ENCODE measurements at places on chromosomes 13 and 19.

DNA sequence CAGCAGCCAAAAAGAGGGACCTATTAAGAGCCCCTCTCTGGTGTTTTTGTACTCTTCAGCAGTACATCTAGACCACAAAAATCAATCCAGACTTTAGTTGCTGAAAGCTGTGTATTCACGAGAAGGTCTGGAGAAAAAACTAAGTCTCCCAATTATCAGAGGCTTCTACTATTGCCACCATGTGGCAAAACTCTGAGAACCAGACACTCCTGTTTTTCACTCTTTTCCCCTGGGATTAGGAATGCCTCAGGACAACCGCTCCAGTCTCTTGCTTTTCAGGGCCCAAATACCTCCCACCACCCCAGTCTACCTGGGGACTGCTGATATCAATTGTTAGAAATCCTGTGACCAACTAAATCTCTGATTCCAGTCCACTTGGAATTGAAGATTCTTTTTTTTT lies 30.1 kb upstream of the OBI1 start:
- DNase-seq = no peak

DNA sequence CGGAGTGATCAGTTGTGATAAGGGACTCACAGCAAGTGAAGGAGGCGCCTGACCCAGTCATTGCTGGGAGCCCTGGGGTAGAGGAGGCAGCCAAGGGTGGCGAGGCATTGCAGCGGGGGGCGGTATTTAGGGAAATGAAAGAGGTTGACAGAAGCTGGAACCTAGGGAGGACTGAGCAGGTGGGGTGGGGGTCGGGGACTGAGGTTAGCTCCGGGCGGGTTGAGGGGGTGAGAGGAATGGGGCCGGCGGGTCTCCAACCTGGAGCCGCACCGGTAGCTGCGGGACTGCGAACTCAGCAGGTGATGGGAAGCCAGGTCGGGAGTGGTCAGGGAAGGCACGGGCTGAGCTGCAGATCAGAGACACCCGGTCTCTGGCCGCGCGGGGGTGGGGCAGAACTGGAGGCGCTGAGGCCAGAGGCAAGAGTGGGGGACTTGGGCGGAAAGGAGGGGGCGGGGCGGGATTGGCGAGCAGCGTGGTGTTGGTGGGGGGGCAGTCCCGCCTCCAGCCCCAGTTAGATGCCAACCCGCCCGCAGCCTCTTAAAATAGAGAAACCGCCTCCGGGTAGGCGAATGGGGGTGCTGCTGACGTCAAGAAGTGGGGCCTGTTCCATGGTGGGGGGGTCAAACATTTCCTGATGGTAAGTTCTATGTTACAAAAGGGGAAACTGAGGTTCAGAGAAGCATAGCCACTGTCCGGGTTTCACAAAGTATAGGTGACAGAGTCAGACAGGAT lies 1.5 kb downstream of the MAST3 start:
- DNase-seq = no peak

DNA sequence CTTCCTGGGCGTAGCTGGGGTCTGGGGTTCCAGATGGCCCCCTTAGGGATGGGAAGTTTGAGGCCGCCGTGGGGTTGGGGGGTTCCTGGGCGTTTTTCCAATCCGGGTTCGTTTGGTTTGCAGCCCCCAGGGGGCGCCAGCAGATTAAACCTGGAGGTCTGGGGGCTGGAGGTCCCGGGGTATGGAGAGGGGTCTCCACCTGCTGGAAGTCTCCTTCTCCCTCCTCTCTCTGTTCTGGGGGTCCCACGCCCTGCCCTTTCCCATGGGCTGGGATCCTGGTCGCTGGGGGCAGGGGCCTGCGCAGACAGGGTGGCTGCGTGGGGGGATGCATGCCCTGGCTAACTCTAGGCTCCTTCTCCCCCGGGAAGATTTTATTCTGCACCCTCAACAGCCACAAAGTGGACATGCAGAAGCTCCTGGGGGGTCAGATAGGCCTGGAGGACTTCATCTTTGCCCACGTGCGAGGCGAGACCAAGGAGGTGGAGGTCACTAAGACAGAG lies 899 bp downstream of the GIPC3 start:
- DNase-seq = no peak

DNA sequence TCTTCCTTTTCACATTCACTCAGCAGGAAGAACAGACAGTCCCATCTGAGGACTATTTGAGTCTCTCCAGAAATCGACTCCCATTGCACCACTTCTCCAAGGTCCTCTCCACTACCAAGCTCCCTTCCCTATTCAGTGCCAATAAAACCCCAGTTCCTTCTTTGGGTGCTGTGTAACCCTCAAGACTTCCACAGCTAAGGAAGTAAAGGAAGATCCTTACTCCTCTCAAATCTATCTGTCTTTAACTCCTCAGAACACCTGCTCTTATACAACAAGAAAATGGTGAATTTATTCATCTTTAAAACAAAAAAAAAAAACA lies 29.2 kb upstream of the TM9SF2 start:
- no peak for DNase-seq

GRCh38 chr13:85806553-85807175 lies 7.4 kb upstream of the SLITRK6 start:
- no peak for DNase-seq

- DNase-seq = no peak
Observed at GRCh38 chr13:30364133-30364532, 56.8 kb upstream of the KATNAL1 start.

DNA sequence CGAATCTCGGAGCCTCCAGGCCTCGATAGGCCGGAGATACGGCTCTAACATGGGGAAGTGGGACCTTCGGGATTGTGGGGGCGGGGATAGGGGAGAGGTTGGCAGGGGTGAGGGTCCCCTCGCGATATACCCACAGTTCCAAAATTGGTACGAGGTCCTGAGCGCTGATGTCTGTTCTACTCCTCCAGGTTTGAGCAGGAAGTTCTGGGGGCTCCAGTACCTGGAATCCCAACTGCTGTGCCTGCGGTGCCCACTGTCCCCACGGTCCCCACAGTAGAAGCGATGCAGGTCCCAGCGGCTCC lies 447 bp downstream of the RBM42 start:
- no peak for DNase-seq

GRCh38 chr19:31330237-31330636 lies 19.0 kb downstream of the TSHZ3 start:
- DNase-seq = no peak

GRCh38 chr13:20647758-20648157 lies 55.7 kb upstream of the IL17D start:
- no peak for DNase-seq

GRCh38 chr19:56491399-56491798 lies 14.3 kb upstream of the ZNF667 start:
- DNase-seq = no peak

DNA sequence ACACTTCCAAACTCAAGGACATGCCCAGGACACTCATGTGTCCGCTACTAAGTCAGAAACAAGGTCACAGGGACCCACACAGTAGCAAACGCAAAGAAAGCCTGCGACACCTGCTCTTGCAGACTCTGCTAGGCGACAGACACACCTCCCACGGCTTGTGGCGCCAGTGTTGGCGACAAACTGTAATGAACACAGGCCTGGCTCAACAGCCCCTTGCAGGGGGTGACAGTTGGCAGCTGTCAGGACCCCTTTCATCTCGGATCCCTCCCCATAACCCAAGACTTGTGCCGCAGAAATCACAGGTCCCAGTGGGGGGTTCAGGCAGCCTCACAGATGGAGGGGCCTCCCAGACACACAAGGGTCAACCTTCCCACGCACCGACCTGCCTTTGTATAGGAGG lies 364 bp downstream of the CKM start:
- DNase-seq = no peak

- no peak for DNase-seq
Observed at GRCh38 chr19:38557205-38557799, 60.5 kb downstream of the MAP4K1 start.
